ENCODE measurements at places on chromosomes 12 and 14.

DNA sequence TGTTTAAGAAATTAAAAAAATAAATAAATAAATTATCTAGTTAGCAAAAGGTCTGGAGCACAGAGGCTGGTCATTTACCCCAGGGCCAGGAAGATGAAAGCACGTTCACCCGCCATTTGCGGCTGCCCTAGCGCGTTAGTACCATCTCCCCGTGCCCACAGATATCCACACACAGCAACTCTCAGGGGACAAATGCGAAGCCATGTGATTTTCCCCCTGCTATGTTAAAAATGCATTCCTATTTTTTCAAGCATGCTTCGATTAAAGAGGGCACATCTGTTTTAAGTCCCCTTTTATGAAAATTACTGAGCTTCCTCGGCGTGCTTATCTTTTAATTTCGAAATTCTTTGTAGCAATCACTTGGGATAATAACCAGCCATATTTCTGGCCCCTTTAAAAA is 56.9 kb upstream of the PIWIL1 start:
- DNase-seq: no peak

- no peak for DNase-seq
Observed at GRCh38 chr12:26471560-26471959, 276.2 kb downstream of the SSPN start.

- peak; percentile 20 for DNase-seq
Observed at GRCh38 chr12:64670919-64671639, 60.8 kb downstream of the RASSF3 start.

DNA sequence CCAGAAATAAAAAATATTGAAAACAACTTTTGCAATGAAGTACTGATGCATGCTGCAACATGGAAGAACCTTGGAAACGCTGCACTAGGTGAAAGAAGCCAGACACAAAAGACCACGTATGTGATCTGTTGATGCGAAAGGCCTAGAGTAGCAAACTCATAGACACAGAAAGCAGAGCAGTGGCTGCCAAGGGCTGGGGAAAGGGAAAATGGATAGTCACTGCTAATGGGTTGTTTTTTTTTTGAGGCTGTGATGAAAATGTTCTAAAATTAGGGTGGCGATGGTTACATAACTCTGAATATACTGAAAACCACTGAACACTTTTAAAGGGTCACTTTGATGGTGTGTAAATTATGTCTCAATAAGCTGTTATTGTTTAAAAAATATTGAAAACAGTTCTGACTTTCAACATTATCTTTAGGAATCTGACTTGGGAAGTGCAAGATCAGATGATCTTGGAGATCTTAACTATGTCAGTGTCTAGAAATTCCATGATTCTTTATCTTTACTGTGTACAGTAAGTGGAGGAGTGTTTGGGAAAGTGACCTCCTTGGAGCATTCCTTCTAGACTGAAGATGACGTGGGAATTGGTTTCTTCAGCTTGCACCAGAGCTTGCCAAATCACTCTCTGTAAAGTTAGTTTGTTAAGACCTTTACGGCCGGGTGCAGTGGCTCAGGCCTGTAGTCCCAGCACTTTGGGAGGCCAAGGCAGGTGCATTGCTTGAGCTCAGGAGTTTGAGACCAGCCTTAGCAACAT is 12.4 kb downstream of the MLXIP start:
- DNase-seq: no peak

- DNase-seq: no peak
Observed at GRCh38 chr14:94009767-94010166, 12.7 kb downstream of the CCDC197 start.

DNA sequence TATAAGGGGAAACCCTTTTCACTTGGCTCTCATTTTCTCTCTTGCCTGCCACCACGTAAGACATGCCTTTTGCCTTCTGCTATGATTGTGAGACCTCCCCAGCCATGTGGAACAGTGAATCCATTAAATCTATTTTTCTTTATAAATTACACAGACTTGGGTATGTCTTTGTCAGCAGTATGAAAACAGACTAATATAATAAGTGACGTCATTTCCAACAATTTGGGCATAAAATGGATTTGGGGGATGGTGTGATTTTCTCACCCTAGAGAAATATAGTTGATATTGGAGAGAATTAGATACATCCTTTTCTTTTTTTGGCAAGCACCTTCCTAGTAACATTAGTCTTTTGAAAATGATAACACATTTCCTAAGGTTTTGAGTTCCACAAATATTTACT is 490.5 kb downstream of the TMEM132D start:
- no peak for DNase-seq

DNA sequence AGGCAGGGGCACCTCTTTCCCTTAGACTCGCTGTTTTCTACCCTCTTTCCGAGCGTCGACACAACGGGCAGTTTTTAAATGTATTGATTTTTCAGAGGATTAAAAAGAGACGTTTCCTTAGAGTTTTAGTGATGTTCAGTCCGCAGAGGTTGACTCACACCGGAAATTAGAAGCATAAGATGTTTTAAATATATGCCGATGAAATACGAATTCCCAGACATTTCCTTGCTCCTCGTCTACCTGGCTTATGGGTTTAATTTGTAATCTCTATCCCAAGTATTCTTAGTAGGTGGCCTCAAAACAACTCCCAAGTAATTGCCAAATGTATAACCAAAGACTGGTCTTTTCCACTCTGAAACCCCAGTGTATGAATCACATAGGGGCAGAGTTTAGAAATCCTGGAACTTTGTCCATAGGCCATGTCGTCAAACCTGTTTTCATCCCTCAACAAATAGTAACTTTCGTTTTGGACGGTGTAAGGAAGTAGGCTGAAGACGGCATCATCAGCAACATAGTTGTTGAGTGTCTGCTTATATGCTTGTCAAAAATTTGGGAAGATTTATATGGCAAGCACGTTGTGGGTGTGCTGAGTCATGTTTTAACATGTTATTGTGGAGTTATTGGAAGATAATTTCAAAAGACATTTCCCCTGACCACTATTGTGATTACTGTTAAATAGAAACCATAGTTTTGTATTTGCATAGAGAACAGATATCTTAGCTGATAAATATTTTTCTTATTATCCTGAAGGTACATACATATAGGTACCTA is 824 bp downstream of the TBK1 start:
- DNase-seq: no peak

GRCh38 chr12:132491138-132491663 is 1.2 kb downstream of the FBRSL1 start:
- no peak for DNase-seq

DNA sequence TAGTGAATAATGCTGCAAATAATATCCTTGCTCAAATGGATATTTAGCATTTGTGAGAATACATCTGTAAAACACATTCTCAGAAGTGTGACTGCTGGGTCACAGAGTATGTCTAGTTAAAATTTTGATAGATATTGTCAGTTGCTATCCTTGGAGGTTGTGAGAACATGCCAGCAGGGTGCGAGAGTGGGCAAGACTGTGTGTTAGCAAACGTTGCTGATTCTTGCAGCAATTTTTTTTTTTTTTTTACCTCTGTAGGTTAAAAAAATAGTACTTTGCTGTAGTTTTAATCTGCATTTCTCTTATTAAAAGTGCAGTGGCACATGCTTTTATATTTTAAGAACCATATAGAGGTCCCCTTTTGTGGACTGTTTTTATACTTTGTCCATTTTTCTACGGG is 4.5 kb upstream of the NYNRIN start:
- DNase-seq: no peak

DNA sequence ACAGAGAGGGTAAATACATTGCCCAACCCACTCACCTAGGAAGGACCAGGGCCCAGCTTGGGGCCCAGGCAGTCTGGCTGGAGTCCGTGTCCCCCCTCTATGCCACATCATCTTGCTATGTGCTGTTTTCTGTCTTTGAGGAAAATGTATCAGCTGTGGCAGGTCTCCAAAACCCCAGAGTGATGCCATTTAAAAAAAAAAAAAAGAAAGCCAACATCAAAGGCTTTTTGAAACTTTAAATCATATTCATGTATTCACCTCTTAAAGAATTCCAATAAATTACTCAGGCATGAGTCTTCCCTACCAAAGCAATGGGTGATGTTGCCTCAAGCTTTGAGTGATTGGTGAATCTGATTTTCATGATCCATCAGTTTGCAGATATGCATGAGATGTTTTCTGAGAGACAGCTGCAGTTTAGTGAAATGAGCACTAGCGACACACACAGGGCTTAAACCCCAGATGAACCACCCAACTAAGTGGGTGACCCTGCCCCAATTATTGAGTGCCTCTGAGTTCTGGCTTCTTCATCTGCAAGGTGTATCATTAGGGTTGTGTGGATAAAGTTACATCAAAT is 6.1 kb downstream of the KRT81 start:
- no peak for DNase-seq

GRCh38 chr14:104370256-104370870 is 209.2 kb upstream of the C14orf180 start:
- no peak for DNase-seq

- no peak for DNase-seq
Observed at GRCh38 chr14:102645746-102646440, 53.4 kb downstream of the RCOR1 start.

DNA sequence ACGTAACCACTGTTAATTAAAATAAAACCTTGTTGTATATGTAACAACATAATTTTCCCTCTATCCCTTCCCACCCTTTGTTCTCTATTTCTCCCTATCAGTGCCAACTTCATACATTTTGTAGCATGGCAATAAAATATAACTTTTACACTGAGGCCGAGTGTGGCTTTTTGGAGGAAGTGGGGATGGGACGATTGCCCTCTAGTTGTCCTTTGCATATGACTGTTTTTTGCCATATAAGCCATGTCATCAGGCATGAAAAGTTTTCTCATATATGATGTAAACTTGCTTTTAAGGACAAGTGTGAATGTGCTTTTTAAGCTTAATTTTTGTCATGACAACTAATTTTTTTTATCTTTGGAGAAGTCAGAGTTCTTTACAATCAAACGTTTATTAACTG is 6.2 kb upstream of the CCT2 start:
- no peak for DNase-seq

DNA sequence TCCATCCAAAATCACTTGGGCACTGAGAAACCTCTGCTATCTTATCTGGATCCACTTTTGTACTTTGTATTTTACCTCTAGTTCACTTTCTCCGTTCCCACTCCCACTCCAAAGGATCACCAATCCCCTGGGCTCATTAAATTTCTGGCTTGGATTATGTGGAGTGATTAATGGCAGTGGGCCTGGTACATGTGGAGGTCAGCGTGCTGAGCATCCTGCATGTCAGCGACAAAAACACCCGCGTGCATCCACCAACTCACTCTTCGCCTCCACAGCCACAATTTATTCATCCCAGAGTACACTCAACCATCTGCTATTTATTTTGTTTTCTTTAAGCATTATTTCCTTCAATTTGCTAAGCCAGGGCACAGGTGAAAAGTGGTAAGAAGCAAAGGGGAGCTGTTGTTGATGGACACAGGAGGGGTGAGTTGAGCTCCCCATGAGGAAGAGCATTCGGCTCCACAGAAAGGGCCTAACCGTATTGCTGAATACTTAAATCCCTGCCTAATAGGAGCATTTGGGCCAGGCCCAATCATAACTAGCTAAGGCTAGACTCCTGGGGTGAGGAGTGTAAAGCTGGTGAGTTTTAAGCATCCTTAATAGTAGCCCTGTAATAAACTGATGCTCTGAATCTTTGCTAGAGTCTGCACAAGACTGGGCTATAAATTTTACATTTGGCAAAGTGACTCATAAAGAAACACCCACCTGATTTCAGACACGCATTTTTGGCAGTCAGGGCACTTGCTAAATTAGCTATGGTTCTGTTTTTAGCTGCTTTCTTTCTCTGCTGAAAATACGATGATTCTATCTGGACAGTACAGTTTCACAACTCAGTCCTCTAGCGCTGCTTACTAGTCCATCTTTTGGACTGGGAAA is 137.8 kb downstream of the SLC25A21 start:
- DNase-seq: no peak

DNA sequence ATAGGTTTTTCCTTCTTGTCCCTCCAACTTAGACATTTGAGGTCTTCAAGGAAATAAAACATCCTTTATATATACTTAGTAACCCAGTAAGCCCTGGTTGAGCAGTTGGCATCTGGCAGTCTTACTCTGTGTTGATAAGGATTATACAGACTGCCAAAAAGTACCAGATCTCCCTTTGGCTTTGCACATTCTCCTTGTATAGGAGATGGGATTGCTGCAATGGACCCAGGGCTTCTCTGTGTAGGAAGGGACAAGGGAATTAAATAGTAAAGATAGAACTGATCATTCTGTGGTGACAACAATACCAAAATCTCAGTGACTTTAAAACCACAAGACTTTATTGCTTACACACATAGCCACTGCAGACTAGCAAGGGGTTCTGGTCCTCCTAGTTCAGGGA is 180.1 kb upstream of the CCDC196 start:
- DNase-seq: no peak

DNA sequence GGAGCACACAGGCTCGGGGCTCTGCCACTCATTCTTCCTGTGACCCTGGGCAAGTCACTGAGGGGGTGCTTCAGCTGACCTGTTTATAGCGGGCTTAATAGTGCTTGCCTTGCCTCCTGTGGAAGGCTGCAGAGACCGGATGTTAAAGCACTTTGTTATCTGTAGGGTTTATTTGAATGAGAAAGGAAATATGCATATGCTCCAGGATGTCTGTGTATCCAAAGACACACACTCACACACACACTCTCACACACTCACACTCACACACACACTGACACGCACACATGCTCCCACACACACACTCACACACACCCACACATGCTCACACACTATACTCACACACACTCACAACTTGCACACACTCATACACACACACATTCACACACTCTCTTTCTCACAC is 56.1 kb upstream of the DDX11 start:
- no peak for DNase-seq

- no peak for DNase-seq
Observed at GRCh38 chr12:116065606-116066005, 211.9 kb downstream of the MED13L start.

- no peak for DNase-seq
Observed at GRCh38 chr12:5171701-5172100, 128.0 kb downstream of the KCNA5 start.

DNA sequence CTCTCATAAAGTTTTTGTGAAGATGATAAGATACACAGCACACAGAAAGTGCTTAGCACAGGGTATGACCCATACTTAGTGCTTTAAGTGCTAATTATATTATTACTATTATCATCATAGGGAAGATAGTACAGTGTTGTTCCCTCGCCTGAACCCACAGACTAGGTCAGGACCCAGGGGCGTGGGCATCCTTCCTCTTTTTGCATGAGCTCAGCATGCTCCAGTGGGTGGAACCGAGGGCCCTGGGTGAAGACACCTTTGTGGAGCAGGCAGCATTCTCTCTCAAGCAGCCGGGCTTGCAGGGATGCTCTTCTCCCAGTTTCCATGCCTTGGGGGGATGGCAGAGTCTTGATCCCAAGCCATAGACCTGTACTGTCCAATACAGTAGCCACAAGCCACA is 34.8 kb downstream of the CRACR2A start:
- no peak for DNase-seq

DNA sequence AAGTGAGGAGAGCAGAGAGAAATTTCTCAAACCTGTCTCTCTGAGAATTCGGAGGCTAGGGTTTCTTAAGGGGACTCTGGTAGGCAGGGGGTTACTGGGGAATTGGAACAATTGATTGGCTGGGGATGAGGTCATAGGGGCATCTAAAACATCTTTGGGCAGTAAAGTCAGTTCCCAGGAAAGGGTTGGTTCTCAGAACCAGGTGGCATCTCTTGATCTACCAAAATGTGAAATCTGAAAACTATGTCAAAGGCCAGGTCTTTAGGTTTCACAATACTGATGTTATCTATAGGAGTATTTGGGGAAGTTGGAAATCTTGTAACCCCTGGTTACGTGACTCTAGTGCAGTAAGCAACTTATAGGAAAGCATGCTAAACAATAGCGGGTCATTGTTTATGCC is 6.9 kb downstream of the C12orf75 start:
- no peak for DNase-seq
